ENCODE measurements at places on chromosomes 7 and 10.

DNA sequence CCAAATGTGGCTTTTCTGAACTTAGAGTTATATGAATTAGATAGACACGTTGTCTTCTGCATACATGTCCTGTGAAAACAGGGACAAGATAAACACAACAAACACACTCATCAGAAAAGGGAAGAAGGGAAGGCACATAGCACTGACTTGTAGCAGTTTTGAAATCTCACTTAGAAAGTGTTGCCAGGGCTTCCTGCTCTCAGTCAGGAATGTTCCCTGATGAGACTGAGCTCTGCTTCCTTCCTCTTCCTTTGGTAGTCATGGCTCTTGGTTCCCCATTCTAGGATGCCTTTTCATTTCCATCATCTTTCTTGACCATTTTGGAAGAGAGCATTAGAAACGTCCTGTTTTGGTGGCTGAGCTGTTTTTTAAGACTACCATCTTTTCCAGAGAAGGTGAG, 233.8 kb upstream of the LYZL1 start:
- DNase-seq: no peak

GRCh38 chr7:139452958-139453672, 30.4 kb downstream of the KLRG2 start:
- DNase-seq: no peak

DNA sequence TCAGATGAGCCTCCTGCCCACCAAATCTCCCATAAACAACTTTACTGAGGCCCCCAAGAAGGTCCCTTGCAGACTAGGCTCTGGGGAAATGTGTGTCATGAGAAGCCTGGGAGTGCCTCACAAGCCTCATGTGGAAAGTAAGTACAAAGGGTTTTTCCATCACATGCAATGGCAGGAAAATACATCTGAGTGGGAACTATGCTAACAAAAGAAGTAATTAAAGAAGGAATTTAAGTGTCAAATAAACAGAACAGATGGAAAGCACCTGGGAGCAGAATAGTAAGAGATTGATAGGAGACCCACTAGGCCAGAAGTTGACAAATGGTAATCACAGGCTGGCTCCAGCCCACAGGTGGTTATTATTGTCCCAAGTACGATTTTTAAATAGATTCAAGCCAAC, 20.5 kb downstream of the GSAP start:
- no peak for DNase-seq

DNA sequence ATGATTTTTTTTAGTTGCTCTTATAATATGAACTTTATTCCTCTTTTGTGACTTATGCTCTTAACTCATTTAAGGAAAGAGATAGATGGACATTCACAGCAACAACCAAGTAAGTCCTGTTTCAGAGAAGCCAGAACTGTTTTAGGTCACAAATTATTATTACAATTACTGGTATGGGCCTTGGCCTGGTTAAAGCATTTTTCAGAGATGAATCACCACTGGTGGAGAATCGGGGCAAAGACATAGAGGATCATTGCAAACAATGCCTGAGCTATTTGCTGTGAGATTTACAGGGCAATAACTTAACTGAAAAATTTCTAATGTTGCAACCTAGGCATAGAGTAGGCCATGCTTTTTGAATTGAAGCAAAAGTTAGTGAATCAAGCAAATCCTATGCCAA, 138.0 kb upstream of the YAE1 start:
- DNase-seq: no peak

DNA sequence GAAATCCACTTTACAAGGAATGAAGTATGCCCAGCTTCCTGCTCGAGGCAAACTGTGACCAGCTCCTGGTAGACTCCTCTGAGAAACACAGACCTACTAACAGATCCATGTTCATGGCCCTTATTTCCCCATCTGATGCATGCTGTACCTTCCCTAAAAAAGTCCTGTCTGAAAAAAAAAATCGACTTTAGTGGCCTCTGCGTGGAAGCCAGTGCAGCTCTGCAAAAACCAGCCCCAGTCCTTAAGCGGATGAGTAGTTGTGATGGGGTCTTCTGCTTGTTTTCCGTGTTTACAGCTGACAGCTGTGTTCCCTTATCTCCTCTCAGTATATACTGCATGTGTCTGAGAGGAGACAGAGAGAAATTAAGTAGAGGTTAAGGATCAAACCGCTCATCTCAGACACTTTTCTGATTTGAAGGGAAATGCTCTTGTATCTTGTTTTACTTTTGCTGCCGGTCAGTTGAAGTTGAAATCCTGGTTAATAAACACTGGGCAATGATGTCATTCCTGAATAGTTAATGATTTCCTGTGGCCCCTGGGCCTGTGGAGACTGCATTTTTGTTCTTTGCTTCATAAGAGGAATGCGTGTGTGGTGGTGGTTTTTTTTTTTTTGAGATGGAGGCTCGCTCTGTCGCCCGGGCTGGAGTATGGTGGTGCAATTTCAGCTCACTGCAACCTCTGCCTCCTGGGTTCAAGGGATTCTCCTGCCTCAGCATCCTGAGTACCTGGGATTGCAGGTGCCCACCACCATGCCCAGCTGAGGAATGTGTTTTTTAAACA, 67.6 kb downstream of the DOCK1 start:
- no peak for DNase-seq

GRCh38 chr7:151387161-151388006, 22.5 kb downstream of the WDR86 start:
- no peak for DNase-seq

DNA sequence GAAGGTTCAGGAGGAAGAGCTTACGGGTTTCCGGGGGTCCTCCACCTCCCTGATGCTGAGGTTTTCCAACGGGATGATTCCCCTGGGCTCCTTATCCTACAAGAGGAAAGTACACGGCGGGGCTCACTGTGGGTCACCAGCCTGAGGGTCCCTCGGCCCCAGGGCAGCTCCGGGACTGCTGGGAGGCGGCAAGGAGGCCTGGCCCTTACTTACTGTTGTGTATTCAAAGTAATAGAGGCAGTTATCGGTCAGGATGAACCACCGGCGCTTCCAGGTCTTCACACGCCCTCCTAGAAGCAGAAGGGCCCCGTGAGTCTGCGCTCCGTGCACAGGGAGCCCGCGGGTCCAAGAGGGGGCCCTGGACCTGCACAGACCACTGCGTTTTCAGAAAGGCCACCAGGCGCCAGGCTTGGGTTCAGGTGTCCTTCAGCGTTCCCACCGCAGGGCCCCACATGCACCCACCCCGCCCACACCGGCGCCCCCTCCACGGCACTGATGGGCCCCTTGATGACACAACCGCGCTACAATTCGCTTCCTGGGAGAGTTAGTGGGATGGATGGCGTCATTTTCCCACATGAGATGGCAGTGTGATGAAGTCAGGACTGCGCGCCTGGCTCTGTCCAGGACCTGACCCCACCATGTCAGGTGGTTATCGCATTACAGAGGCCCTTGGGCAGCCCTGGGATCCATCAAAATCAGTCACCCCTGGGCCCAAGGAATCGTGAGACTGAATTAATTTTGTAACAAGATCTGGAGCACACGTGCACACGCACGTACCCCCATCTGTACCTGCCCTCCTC, 106.7 kb downstream of the CYTH3 start:
- DNase-seq: no peak

- DNase-seq: no peak
Observed at GRCh38 chr10:44899450-44900080, 11.6 kb upstream of the TMEM72 start.

DNA sequence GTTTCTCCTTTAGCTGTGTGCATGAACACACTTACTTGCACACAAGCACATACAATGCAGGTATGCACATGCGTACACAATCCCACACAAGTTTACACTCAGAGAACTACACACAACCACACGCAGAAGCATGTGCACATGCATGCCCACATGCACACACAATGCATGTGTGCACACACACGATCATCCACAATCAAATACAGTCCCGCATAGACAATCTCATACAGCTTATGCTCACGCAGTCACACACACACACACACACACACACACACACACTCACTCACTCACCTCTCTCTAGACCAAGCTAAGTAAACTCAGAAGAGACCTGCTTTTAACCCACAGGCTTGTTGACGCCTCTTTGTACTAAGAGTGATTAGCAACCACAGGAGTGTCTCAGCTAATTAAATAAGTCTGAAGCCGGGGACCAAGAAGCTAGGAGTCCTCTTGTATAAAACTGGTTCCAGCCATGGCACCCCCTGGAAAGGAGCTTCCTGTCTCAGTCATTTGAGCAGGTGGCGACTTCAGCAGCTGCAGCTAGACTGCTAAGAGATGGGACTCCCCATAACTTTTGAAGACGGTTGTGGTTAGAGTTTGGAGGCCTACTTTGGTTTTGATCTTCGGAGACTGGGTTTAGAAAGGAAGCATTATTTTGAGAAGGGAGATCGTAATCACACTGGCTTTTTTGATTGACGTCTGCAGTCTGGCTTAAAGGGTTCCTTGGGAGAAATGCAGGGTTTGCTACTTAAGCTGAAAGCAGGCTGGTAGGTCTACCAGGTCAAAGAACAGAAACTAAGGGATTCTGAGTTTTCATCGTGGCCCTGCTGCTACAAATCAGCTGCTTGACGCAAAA, 82.3 kb upstream of the ADRB1 start:
- DNase-seq: no peak

GRCh38 chr7:144713850-144714249, 122.0 kb downstream of the TPK1 start:
- no peak for DNase-seq

DNA sequence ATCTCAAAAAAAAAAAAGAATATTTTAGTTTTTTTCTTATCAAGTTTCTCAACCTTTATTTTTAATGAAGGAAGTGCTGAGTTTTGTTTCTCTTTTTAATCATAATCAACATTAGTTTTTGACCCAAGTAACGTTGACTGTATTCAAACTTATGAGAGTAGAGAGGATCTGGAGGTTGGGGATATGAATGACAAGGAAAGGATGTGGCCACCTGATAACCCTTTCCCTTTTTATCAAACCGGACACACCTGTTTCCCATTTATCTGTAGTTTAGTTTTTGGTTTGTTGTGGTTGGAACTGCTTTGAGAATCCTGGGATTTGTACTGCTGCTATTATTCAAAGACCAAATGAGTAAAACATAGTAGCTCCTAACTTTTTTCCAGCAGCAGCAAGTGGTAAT, 38.6 kb downstream of the HACD1 start:
- no peak for DNase-seq

DNA sequence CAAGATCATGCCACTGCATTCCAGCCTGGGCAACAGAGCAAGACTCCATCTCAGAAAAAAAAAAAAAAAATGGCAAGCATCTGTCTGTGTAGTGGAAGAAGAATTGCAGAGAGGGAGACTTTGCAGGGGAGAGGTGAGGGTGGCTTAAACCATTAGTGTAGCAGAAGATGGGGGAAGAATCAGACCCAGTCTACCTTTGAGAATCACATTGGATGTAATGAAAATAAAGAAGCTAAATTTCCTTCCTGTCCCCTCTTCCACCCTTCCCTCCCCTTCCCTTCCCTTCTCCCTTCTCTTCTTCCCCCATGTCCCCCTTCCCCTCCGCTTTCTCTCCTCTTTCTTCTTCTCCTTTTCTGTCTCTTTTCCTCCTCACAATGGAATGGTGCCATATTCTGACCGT, 180.8 kb upstream of the SVIL start:
- no peak for DNase-seq

GRCh38 chr10:60439641-60440040, 50.0 kb upstream of the ANK3 start:
- DNase-seq: no peak

GRCh38 chr10:89887830-89888229, 186.4 kb downstream of the KIF20B start:
- DNase-seq: no peak

GRCh38 chr7:99390941-99391602, 16.5 kb downstream of the ARPC1B start:
- no peak for DNase-seq

GRCh38 chr7:77550586-77550985, 13.5 kb downstream of the PTPN12 start:
- no peak for DNase-seq

DNA sequence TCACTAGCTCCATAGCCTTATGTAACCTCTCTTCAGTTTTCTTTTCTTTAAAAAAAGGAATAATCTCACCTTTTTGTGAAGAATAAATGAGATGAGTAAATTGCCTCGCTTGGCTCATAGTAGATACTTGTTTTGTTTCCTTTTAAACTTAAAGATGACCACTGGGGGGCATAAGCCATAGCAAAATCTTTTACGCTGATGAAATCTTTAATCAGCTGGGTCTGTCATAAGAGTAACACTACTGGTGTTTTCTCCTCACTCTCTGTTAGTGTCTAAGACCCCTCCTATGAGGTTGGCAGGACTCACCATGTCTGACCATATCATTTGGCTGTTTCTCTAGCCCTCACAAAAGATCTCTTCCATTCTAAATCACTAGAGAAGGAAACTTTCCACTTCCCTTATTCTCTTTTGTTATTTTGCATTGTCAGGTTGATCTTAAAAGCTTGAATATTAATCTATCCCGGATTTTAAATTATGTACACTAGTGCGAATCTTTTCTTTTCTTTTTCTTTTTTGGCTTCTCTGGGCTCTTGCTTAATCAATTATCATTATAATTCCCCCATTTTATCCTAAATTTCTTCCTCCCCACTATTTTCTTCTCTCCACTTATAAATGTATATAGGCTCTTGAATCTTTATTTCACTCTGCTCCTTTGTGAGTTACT, 12.5 kb downstream of the STAG3 start:
- DNase-seq: peak; percentile 29

DNA sequence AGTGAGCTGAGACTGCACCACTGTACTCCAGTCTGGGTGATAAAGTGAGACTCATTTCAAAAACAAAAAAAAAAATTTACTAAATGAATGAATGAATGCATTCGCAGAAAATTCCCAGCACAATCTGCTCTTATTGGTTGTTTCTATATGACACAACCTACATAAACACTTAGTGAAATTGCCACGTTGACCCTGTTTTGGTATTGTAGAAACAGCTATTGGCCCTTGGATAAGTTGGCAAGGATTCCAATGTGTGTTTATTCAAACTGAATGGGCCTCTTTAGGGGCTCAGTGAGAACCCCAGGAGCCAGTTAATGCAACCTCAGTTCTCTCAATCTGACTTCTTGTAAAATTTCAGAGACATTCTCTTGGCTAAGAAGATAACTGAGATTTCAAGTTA, 66.0 kb downstream of the HHEX start:
- no peak for DNase-seq

DNA sequence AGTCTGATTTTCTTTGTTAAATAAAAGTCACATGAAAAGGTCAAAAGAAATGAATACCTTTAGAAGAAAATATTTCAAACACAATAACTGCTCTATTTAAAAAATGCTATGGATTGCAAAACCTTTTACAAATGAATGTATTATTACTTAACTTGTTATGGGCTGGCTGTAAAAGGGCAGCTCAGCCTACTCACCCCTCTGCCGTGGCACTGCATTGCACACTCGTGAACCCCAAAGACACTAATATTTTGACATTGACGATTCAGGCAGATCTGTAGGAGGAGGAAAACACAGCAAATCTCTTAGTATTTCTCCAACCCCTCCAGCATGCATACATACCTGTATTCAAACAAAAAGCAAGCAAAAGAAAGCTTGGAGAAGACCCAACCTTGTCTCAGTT, 149.5 kb downstream of the FANK1 start:
- no peak for DNase-seq

GRCh38 chr10:97171001-97171400, 14.8 kb downstream of the SLIT1 start:
- no peak for DNase-seq

GRCh38 chr7:157276731-157277562, 59.9 kb upstream of the DNAJB6 start:
- DNase-seq: no peak

GRCh38 chr7:47488969-47489342, 93.0 kb downstream of the TNS3 start:
- no peak for DNase-seq

All from LoVo (cell line).